ENCODE measurements at places on chromosomes 13 and 19.

DNA sequence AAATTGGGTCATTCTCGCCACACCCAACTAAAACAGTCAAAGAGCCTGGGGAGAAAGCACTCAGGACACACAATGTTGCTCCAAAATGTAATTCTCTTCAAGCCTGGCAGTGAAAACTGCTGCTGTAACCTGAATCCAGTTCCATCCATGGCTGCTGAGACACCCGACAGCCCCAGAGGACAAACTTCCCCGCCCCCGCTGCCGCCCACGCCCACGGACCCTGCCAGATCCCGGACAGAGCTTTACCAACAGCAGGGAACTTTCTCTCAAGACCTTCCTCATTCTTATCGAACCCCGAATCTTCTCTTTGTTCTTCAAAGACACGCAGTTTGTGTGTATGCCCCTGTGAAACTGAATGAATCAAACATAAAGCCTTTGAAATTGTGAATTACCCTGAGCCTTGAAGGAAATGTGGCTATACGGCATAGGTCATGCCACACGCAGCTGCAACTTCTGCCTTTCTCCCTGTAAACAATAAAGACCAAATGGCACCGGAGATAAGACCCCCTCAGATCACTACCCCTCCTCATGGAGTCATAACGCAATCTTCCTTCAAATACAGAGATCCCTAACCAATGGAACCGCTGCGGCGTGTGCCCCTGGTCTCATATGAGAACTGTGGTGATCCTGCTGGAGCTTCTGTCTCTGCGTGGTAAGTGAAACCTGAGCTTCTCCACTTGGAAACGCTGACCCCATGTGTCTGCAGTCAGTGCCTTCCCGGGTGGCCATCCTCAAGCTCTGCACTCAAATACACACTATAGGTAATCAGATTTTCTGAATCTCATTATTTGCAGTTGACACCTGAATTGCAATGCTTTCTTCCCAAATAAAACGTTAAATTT, 4.8 kb upstream of the LAMP1 start:
- no peak for DNase-seq

- DNase-seq = no peak
Measured at GRCh38 chr13:76809389-76809788, 76.8 kb downstream of the KCTD12 start.

GRCh38 chr19:54186934-54187381, 2.4 kb downstream of the MBOAT7 start:
- no peak for DNase-seq

GRCh38 chr19:55442372-55442961, 633 bp downstream of the SHISA7 start:
- DNase-seq = no peak

DNA sequence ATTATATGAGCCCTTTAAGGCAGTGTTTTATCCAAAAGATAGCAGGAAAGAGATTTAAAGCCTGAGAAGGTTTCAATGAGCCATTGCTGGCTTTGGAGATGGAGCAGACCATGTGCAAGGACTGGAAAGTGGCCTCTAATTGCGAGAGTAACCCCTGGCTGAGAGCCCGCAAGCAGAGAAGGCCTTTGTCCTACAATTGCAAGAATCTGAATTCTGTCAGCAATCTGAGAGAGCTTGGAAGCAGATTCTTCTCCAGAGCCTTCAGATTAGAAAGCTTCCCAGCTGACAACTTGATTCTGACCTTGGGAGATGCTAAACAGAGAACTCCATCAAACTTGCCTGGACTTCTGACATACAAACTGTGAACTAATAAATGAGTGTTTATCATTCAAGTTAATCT, 528.7 kb upstream of the KLF12 start:
- no peak for DNase-seq
